ENCODE measurements at places on chromosomes 11 and 22.

DNA sequence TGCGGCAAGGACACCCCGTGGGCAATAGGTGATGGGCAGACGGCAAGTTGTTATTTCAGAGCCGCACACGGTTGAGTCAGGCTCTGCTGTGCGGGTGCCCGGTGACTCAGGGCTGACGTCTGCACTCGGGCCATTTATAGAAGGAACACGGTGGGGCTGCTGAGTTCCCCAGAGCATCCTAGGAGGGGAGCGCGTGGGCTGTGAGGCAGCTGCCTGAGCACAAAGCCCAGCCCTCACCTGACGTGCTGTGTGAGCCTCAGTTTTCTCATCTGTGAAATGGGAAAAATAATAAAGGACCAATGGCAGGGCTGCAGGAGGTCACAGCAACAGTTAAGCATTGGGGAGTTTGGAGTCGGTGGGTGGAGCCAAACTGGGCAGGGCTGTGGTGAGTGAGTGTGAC is 11.3 kb upstream of the RHOD start:
- no peak for DNase-seq

GRCh38 chr11:30485222-30485621 is 100.9 kb downstream of the MPPED2 start:
- no peak for DNase-seq

- no peak for DNase-seq
Observed at GRCh38 chr11:71211631-71212030, 40.7 kb downstream of the SHANK2 start.

- no peak for DNase-seq
Observed at GRCh38 chr22:38741166-38741565, 14.6 kb downstream of the SUN2 start.

GRCh38 chr11:14041040-14041439 is 78.5 kb downstream of the SPON1 start:
- no peak for DNase-seq

DNA sequence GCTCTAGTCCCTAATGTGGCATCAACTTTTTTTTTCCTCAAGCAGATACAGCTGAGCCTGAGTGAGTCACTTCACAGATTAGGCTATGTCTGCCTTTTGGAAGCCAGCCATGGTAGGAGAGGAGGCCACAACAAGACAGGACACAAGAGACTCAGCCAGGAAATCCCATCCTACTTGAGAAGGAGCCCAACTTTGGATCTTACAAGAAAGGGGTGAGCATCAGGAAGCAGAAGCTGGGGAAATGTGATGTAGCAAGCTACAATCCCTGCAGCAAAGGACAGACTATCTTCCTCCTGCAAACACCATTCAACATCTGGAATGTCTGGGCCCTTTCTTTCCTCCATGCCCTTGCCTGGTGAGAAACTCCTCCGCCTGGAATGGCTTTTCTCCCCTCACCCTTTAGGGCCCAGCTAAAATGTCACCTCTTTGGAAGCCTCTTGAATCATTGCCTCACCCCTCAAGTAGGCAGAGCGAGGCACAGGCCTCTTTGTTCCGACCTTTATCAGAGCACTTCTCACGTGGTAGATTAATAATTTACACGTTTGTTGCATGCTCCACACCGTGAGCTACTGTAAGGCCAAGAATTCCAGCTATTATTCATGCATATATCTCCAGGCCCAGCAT is 156.4 kb upstream of the PITPNB start:
- no peak for DNase-seq

DNA sequence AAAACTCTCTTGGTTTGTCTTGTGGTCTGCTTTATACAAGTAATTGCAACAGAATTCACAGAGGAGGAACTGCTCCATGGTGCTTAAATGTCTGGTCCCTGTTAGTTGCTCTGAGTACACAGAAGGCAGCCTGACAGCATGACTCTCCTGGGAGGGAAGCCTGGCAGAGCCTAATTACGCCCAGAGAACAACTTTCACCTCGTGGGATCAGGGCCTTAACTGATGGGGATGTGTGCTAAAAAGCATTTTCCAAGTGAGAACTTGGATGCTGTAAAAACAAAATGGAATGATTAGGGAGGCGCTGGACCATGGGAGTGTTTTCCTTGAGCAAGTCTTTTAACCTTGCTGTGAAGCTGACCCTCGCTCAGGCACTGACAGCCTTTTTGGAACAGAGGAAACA is 154.0 kb upstream of the TENM4 start:
- no peak for DNase-seq

DNA sequence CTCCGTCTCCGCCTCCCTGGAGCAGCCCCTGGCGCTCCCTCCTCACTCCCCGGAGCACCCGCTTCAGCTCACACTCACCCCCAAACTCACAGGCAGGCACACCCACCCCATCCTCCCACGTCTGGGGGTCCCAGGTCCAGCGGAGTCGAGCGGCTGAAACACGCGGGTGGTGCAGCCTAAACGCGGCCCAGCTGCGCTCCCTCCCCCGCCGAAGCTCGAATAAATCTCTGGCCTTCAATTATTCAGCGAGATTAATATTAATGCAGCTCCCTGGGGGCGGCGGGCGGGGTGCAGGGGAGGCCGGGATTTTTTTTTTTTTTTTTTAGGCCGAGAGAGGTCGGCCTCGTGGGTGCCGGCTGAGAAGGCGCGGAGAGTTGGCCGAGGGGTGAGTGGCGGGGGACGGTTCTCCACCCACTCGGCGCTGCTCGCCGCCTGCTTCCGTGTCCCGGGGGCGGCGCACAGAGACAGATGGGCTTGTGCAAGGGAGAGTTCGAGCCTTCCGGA is 524 bp upstream of the SLC1A2 start:
- no peak for DNase-seq

DNA sequence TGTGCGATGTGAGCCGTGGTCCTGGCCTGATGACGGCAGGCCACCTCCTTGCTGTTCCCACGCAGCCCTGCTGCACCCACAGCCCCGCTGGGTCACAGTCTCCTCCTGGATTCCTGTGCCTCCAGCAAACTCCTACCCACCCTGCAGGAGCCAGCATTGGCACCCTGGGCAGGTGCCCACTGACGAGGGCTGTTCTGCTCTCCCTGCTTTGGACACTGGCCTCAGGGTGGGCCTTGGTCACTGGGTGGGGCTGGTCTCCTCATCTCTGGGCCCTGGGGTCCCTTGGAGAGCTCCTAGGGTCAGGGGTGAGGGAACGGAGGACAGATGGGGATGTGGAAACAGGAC is 12.7 kb downstream of the TSPAN4 start:
- no peak for DNase-seq

DNA sequence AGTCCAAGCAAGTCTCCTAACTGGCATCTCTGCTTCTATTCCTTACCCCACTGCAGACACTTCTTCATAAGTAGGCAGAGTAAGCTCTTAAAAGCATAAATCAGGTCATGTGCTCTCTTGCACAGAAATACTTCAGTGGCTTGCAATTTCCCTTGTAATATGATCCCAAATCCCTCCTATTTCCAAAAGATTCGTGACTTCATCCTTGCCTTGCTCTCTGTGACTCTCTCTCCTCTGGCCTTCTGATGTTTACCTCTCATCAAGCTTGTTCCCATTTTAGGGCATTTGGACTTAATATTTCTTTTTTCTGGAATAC is 37.4 kb upstream of the NCR3LG1 start:
- no peak for DNase-seq

- DNase-seq: no peak
Observed at GRCh38 chr11:130840679-130841078, 75.6 kb downstream of the SNX19 start.

Data from activated CD8-positive, alpha-beta memory T cell treated with anti-CD3 and anti-CD28 coated beads for 24 hours (primary cell).